ENCODE measurements at places on chromosomes 3 and 15.

DNA sequence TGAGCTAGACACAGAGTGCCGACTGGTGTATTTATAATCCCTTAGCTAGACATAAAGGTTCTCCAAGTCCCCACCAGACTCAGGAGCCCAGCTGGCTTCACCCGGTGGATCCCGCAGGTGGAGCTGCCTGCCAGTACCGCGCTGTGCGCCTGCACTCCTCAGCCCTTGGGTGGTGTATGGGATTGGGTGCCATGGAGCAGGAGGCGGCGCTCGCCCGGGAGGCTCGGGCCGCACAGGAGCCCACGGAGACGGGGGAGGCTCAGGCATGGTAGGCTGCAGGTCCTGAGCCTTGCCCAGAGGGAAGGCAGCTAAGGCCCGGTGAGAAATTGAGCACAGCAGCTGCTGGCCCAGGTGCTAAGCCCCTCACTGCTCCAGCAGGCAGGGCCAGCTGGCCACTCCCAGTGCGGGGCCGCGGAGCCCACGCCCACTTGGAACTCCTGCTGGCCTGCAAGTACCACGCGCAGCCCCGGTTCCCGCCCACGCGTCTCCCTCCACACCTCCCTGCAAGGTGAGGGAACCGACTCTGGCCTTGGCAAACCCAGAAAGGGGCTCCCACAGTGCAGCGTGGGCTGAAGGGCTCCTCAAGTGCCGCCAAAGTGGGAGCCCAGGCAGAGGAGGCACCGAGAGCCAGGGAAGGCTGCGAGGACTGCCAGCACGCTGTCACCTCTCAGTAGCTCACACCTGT lies 109.7 kb downstream of the NSMCE3 start:
- no peak for DNase-seq

GRCh38 chr3:176697284-176697889 lies 499.9 kb downstream of the TBL1XR1 start:
- no peak for DNase-seq

- DNase-seq = no peak
Observed at GRCh38 chr15:29686079-29686425, 136.2 kb downstream of the TJP1 start.

DNA sequence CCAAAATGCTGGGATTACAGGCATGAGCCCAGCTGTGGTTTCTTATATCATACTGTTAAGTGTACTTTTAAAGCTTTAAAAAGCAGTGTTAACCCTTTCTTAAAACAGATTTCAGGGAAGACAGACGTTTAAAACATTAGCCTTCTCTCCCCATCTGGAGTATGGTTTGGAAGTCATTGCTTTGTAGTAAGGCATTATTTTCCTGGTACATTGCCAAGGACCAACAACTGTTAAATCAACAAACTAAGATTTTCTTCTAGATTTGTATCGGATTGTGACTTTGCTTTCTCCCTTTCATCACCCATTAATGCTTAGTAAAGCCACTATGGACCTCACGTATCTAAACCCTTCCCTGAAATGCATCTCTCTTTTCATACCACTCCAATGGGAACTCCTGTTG lies 50.5 kb downstream of the UBE2E1 start:
- no peak for DNase-seq

DNA sequence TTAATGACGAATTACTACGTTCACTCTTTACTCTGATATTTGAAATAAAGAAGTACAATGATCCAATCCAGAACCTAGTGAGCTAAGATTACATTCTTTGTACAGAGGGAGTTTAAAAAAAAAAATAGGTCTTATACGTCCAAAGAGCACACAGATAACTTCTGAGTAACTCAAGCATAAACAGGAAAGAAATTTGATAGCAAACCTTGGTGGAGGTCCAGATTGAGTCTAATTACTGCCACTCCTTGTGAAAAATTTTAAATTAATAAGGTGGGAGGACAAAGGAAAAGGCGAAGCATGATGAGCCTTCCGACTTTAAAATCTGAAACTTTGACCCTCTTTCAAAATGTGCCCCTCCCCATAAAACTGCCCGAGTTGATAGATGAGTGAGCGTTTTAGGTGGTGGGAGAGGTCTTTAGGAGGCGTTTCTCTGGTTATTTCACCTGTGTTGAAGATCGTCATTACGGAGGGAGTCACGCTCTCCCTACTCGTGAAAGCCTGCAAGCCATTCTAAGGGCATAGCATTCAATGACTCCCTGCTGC lies 127.0 kb upstream of the ROBO2 start:
- DNase-seq = no peak

GRCh38 chr3:45946875-45947274 lies 3.6 kb downstream of the CXCR6 start:
- no peak for DNase-seq

GRCh38 chr15:25830844-25831451 lies 32.2 kb downstream of the ATP10A start:
- peak; percentile 99 for DNase-seq

- DNase-seq = peak; percentile 38
Observed at GRCh38 chr15:50907601-50908208, 778 bp upstream of the AP4E1 start.
